ENCODE measurements at places on chromosomes 12 and 14. TPM values are rescaled to one million over a fixed set of nuclear protein-coding genes. Genes with fewer than 3 reads are reported as not detected.
A peak's percentile ranks its signal among the peaks of the same experiment; 100 is the strongest.

DNA sequence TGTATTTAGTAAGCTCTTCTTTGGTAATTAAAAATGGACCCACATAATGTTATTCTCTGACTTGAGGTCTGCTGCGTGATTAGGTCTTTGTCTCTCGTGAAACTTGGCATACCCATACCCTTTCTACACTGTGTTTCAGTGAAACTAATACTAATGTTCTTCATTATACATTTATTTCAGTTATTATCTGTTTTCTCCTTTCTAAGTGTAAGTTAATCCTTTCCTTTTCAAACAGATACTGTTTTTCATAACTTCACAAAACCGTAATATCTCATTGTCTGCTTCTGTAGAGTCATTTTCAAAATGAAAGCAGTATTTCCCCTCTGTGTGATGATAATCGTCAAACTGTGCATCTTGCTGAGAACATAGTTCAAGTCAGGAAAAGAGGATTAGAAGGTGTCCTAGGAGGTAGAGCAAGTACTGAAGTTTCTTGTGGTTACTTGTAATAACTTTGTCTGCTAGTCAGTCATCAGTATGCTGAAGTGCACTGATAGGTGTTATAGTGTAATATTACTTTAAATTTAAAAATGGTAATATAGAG lies 15.9 kb downstream of the PYROXD1 start:
- DNase-seq, result no peak

- peak; percentile 51 for DNase-seq
Measured at GRCh38 chr14:26332966-26333365, 264.9 kb downstream of the NOVA1 start.

DNA sequence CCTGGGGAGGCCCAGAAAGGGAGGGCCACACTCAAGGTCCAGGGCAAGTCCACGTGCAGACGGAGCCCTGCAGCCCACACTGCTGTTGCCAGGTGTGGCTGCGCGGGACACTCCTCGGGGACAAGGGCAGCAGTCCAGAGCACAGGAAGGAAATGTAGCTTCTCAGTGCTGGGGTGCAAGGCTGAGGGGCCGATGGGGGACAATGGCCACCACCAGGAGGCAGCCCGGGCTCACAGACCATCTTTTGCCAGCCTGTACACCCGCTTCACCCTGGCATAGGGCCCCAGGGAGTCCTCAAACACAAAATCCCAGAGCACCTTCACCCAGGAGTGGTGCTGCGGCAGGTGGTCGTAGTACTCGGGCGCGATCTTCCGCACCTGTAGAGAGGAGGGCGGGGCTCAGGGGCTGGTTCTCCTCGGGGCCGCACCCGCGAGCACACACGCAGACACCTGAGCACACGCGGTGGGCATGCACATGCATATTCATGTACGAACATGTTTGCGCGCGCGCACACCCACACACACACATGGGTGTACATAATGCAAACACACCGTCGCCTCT lies 12.8 kb downstream of the DEGS2 start:
- no peak for DNase-seq

B3GNT4 gene
- not detected for total RNA-seq

C12orf50 gene
- total RNA-seq, result not detected

VRTN gene
- not detected for total RNA-seq

Data from GM23248 (cell line).